ENCODE measurements at places on chromosomes 11 and 22.

DNA sequence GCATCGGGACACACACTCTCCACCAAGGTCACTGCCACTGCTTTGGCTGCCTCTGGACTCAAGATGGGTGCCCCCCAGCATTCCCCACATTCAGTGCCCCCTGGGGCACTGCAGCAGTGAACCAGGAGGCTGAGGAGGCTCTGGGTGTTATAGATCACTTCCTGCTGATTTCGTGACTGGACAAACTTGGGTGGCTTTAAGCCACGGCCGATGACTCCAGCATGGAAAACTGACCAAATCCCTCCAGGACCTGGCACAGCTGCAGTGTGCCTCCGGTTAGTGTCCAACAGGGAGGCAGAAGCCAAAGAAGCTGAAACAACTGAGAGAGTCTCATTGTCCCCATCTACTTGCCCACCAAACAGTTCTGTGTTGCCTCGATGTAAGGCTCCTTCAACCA, 1.2 kb upstream of the GANAB start:
- H3K27me3 ChIP-seq: no peaks in the 10 kb centered on the region
- H3K4me3 ChIP-seq: no peak overlapping the region
- no peaks in the 10 kb centered on the region for H3K4me1 ChIP-seq
- no peak overlapping the region for H3K27ac ChIP-seq

- no peaks in the 10 kb centered on the region for H3K4me1 ChIP-seq
- no peaks in the 10 kb centered on the region for H3K27me3 ChIP-seq
- H3K4me3 ChIP-seq: no peak overlapping the region
- H3K27ac ChIP-seq: no peak overlapping the region
- no peak for DNase-seq
- no peaks in the 10 kb centered on the region for H3K36me3 ChIP-seq
Observed at GRCh38 chr11:13116491-13116890, 107.4 kb downstream of the RASSF10 start.

- no peaks in the 10 kb centered on the region for H3K4me1 ChIP-seq
- H3K36me3 ChIP-seq: no peaks in the 10 kb centered on the region
Observed at GRCh38 chr11:81840380-81840779, 893.3 kb downstream of the FAM181B start.

DNA sequence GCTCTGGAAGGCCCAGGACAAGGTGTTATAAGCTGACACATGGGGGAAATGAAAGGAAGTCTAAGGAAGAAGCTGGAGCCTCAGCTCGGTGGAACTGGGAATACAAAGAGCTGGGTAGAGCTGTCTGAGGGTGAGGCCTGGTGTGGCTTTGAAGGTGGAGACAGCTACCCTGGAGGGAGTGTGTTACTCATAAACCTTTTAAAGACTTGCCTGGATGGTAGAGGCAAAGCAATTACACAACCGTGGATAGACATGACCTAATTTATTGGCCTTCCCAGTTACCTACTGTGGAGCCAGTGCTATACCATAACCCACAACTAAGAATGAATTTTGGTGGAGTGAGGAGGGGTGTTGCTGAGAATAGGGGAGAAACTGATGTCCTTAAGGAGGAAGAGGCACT, 22.6 kb downstream of the EXPH5 start:
- DNase-seq: no peak
- no peak overlapping the region for H3K27ac ChIP-seq
- H3K4me3 ChIP-seq: no peak overlapping the region

GRCh38 chr11:15161790-15162189, 47.1 kb downstream of the INSC start:
- no peak overlapping the region for H3K4me3 ChIP-seq
- H3K27me3 ChIP-seq: no peaks in the 10 kb centered on the region
- no peak overlapping the region for H3K27ac ChIP-seq
- H3K4me1 ChIP-seq: no peaks in the 10 kb centered on the region

DNA sequence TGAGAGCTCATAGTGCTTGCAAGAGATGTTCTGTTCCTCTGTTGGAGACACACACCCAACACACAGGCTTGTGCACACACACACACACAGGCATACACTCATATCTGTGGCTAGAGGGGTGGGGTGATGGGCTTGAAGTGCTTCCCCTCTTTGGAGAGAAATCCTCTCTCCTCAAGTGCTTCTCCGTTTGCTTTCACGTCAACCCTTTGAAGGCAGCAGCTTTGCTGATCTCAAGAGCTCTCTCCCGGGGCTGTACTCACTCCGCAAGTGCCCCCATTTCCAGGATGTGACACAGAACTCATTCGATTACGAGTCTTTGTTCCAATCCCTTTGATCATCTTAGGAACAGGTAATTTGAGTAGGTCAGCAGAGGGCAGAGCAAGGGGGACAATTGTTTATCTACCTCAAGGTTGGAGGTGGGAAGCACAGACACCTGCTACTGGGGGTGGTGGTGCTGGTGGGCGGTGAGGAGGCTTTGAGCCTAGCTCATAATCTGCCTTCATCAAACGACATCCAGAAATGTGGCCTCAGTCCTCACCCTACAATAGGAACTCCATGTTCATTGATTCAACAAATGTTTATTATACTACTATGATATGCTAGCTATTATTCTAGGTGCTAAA, 529.8 kb upstream of the CADM1 start:
- no peaks in the 10 kb centered on the region for H3K36me3 ChIP-seq
- no peak overlapping the region for H3K4me3 ChIP-seq
- no peaks in the 10 kb centered on the region for H3K27me3 ChIP-seq
- DNase-seq: no peak
- no peak overlapping the region for H3K27ac ChIP-seq

GRCh38 chr11:12235947-12236743, 125.8 kb downstream of the MICAL2 start:
- peak; percentile 41 for DNase-seq
- no peaks in the 10 kb centered on the region for H3K36me3 ChIP-seq
- H3K27ac ChIP-seq: peak overlapping the region; percentile 50
- peaks cover 4% of the 10 kb centered on the region for H3K4me1 ChIP-seq
- no peak overlapping the region for H3K4me3 ChIP-seq
- H3K27me3 ChIP-seq: no peaks in the 10 kb centered on the region

- H3K36me3 ChIP-seq: no peaks in the 10 kb centered on the region
- no peak for DNase-seq
- peak overlapping the region; percentile 78 for H3K27ac ChIP-seq
- no peak overlapping the region for H3K4me3 ChIP-seq
- H3K4me1 ChIP-seq: no peaks in the 10 kb centered on the region
Observed at GRCh38 chr11:64848826-64849597, 4.6 kb upstream of the CDC42BPG start.

DNA sequence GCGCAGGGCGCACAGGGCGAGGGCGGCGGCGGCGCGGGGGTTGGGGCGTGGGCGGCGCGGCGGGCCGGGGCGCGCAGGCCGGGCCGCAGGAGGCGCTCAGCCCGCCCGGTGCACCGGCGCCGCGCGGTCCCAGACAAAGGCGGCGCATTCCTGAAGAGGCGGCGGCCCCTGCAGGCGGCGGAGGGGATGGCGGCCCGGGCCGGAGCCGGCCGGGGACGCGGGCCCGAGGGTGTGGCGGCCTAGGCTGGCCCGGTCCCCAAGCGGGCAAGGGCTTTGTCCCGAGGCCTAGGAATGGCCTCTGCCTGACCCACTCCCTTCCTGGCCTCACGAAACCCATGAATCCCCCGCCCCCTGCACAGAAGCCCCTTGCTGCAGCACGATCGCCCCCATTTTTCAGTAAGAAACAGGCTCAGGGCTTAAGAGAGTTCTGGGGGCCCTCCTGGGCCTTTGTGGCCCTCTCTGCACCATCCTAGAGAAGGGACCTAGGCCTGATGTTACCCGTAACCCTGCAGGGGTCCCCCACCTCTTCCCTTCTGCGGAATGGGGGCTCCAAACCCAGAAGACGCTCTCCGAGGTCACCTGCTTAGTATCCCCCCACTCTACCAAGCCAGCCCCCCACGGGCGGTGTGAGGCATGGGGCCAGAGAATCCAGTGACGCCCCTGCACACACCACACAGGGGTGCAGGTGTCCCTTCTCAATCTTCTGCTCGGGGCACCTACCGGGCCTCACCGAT, at the start of gene RTN4R:
TSS of gene RTN4R (minus strand) at position 40 of the 734 bp plus-strand sequence. CDS start 226 bp downstream, outside the sequence.
- peak within 1 kb of the TSS; percentile 26 for H3K27ac ChIP-seq
- H3K4me3 ChIP-seq: peak within 1 kb of the TSS; percentile 59
- H3K36me3 ChIP-seq: no peaks in the 10 kb centered on the region
- H3K27me3 ChIP-seq: peaks cover 19% of the 10 kb centered on the region
- H3K4me1 ChIP-seq: no peaks in the 10 kb centered on the region

DNA sequence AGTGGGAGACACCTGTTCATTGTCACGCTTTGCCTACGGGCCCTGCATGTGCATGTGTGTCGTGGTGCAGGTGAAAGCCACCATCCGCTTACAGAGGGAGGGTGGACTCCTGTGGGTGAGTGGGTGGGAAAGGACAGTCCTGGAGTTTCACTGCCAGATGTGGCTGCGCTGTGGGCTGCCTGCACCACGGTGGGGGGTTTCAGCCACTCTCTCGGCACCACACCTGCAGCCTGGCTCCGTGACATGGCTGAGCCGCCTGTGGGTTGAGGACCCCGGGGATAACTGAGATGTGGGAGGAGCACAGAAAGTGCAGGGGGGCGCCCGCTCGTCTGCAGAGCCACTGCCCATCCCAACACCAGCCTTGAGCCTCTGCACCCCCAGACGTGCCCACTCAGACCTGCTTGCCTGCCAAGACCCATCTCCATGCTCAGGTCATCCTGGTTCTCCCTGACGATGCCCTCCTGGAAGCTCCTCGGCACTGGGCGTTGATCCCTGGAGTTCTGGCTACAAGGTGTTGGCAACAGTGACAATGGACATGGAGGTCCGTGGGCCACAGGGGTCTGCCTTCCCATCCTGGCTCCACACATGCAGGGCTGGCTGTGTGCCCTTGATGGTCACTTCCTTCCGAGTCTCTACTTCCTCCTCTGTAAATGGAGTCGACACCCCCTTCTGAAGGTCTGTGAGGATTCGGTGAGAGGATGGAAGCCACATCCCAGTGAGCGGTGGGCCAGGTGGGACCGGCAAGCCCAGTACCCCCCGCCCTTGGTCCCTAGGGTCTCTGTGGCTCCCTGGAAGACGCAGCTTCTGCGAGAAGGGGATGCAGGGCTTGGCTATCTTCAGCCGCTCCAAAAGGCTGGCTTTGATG, 1007.0 kb downstream of the BRD1 start:
- H3K36me3 ChIP-seq: no peaks in the 10 kb centered on the region
- no peaks in the 10 kb centered on the region for H3K4me1 ChIP-seq
- H3K4me3 ChIP-seq: no peak overlapping the region
- DNase-seq: no peak
- H3K27me3 ChIP-seq: no peaks in the 10 kb centered on the region

GRCh38 chr22:27323661-27324060, 477.9 kb downstream of the MN1 start:
- H3K4me1 ChIP-seq: no peaks in the 10 kb centered on the region
- H3K4me3 ChIP-seq: no peak overlapping the region
- no peak overlapping the region for H3K27ac ChIP-seq
- H3K27me3 ChIP-seq: peaks cover 15% of the 10 kb centered on the region
- no peak for DNase-seq
- no peaks in the 10 kb centered on the region for H3K36me3 ChIP-seq

DNA sequence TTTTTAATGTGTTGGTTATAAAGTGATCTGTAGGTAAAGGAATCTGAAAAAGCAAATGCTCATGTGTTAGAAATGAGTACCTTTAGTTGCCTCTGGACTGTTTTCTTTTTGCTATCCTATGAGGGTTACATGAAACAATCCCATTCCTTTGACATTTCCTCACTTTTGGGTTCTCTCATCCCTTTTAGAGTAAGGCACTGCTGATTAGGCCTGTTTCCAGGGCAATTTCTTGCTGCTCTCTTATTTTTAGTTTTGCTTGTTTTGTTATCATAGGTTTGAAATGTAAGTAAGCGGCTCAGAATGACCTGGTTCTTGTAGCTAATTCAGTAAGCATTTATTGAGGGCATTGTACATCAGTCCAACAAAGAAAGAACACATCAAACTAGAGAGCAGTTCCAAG, 138.9 kb downstream of the DDX10 start:
- no peaks in the 10 kb centered on the region for H3K36me3 ChIP-seq
- H3K4me3 ChIP-seq: no peak overlapping the region
- H3K4me1 ChIP-seq: no peaks in the 10 kb centered on the region

GRCh38 chr11:9210224-9210921, 54.8 kb downstream of the DENND5A start:
- no peak overlapping the region for H3K4me3 ChIP-seq
- H3K4me1 ChIP-seq: no peaks in the 10 kb centered on the region

DNA sequence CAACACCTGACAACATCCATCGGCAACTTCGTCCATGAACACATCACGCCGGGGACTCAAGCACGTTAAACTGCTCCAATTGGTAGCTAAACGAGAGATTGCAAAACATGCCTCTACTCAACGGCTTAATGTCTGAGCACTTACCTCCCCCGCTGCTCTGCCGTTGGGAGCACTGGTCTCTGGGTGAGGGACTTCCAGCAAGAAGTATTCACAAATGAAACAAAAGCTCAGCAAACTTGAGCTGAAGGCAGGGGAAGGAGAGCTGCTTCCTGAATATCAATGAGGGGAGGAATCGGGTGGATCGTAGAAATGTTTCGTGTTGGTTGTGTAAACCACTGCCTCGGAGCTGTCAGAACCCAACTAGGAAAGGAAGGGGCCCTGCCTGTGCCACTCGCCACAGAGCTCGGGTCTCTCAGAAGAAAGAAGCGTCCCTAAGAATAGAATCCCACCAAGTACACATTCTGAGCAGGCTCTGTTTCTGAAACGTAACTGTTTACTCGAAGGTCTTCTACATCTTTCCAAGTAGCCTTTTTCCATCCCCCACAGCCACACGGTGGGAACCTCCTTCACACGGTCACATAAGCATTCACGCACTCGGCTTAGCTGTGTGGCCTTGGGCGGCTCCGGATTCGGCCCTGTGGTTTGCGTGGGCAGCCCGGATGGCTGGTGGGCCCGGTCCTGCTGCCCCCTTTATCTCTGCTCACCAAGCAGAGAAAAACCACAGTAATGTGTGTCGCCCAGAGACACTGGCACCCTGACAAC, at the start of gene MLC1:
TSS of gene MLC1 (minus strand) at position 216 of the 762 bp plus-strand sequence. CDS start 524 bp downstream, outside the sequence.
- DNase-seq: no peak
- no peak within 1 kb of the TSS for H3K27ac ChIP-seq
- no peaks in the 10 kb centered on the region for H3K36me3 ChIP-seq
- H3K4me3 ChIP-seq: peak within 1 kb of the TSS; percentile 23
- H3K4me1 ChIP-seq: peaks cover 4% of the 10 kb centered on the region
- H3K27me3 ChIP-seq: peaks cover 50% of the 10 kb centered on the region

GRCh38 chr22:46444390-46444854, 93.0 kb downstream of the CELSR1 start:
- no peaks in the 10 kb centered on the region for H3K4me1 ChIP-seq
- no peaks in the 10 kb centered on the region for H3K36me3 ChIP-seq
- no peak overlapping the region for H3K27ac ChIP-seq
- H3K27me3 ChIP-seq: peaks cover 9% of the 10 kb centered on the region
- H3K4me3 ChIP-seq: no peak overlapping the region

DNA sequence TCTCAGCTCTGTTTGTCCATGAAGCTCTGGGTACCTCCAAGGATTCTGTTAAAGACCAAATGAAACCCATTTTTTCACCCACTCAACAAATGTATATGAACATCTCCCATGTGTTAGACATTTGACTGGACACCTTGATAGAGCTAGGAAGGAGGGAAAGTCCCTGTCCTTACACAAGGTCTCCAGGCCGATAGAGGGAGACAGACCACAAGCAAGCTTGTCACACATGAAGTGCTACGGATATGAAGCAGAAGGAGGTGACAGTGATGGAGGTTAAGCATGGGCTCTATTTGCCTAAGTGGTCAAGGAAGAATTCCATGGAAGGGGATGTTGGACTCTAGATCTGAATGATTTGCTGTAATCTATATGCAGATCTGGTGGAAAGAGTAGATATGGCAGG, 138.5 kb downstream of the MYO18B start:
- no peaks in the 10 kb centered on the region for H3K36me3 ChIP-seq
- H3K4me3 ChIP-seq: no peak overlapping the region
- H3K4me1 ChIP-seq: no peaks in the 10 kb centered on the region

- H3K27me3 ChIP-seq: no peaks in the 10 kb centered on the region
- no peaks in the 10 kb centered on the region for H3K4me1 ChIP-seq
- no peak overlapping the region for H3K27ac ChIP-seq
- DNase-seq: no peak
Observed at GRCh38 chr11:110852921-110853490, 140.8 kb upstream of the ARHGAP20 start.

Measured in tibial nerve (tissue), 4 donors.